ENCODE measurements at places on chromosomes 11 and 22.

- no peak for DNase-seq
These were observed 186.1 kb downstream of the DSCAML1 start for GRCh38 chr11:117610901-117611300.

DNA sequence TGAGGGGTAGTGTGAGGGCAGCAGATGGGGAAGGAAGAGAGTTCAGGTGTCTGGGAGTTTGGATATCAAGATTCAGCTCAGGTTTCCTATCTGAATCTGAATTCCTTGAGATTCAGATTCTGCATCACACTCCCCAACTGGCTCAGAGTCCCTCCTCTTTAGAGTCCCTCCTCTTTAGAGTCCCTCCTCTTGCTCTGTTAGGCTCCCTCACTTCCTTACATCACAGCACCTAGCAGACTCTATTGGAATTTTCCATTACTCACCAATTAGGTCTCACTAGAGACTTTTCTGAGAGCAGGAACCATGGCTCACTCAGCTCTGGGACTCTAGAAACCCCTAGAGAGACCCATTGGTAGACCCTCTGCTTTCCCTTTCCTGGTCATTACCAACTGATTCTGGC is 303.4 kb upstream of the SYN3 start:
- no peak for DNase-seq

DNA sequence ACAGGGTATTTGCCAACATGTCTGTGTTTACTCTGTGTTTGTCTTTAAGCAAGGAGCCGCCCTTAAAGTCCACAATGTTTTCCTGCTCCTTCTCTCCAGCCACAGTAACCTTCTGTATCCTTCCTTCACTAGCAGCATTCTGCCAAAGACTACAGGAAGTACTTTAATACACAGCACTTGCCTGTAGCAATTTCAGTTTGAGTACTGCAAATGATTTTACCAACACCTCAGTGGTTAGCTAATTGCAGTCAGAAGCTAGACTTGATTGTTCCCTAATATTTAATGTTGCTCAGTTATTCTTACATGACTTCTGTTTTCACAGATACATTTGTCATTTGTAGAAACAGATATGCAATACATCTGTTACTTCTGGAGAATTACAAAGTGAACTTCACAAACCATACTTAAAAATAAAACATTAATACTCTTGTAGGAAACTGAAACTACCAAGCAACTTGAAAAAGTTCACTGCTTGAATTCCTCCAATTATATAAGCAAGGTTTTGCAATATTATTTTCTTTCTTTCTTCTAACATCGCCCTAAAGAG is 69.1 kb downstream of the FCHSD2 start:
- DNase-seq = no peak

DNA sequence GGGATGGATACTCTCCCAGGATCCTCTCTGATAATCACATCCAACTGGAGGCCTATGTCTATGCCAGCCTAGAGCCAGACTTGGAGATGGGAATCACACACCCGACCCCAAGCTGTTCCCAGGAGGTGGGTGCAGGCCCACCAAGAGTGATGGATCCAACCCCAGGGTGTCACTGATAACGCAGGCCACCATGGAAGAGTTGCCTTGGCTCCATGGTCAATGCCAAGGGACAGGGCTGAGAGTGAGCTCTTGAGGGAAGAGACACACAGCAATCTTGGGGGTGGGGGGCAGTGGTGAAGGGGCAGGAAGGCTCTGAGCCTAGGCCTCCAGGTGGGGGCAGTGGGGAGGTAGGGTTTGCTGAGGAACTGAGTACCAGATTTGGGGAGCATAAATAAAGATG is 16.9 kb downstream of the TUB start:
- DNase-seq = no peak

DNA sequence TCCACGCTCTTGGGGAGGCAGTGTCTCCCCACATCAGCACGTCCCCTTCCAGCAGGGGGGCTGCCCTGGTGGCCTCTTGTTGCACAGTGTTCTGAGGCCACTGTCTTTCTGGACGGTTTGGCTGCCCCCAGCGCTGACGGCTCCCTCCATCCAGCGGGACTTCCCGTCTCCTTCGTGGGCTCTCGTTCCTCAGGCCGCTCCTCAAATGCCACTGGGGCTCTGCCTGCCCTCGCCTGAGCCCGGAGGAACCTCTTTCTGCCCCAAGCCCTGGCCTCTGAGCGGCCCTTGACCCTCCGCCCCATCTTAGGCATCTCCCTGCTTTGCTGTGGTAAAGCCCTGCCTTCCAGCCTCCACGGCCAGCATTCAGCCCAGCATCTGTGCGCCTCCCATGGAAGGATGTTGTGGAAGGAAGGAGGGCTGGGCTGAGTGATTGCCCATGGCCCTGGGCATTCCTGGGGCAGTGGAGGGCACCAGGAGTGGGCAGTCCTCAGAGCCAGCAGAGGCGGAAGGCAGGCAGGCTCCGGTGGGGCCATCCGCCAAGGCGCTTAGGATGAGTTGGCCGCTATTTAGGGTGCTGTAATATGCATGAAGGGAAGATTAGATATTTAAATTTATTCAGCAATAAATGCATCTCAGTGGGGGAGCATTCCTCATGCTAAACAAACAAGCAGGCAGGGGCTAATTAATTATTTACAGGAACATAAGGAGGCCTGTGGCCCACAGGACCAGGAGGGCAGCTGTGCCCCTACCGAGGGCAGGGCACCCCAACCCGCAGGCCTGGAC is 17.8 kb downstream of the OTUB1 start:
- DNase-seq = no peak

DNA sequence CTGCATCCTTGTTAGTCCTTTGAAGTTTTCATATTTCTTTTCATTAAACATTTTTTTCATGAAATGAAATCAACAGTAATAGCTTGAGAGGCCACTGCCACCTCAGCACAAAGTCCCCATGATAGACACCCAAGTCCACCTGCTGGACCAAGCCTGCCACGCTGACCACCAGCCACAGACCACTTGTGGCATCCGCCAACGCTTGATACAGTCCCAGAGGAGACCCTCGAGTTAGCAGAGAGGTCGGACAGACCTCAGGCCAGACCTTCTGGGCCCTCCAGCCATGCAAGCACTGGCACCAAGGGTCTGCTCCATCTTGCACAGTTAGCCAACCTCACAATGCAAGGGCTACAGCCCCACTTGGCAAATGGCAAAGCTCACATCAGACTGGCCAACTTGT is 91.8 kb upstream of the RTL6 start:
- no peak for DNase-seq

- no peak for DNase-seq
These were observed 5.8 kb downstream of the RAB38 start for GRCh38 chr11:88169471-88169870.
